ENCODE measurements at places on chromosomes 4 and X.

DNA sequence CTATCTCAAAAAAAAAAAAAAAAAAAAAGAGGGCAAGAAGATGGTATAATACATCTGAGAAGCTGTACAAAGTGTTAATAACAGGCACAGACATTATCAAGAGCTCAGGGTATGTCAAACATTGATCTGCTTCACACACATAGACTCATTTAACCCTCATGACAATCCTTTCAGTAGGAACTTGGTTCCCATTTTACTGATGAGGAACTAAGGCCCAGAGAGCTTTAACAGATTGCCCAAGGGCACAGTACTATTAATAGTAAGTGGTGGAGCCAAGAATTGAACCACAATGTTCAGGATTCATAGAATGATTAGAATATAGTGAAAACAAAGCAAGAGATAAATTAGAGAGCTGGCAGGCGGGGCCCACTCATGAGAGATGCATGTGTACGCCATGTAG lies 154.4 kb downstream of the EFHC2 start:
- DNase-seq = no peak

DNA sequence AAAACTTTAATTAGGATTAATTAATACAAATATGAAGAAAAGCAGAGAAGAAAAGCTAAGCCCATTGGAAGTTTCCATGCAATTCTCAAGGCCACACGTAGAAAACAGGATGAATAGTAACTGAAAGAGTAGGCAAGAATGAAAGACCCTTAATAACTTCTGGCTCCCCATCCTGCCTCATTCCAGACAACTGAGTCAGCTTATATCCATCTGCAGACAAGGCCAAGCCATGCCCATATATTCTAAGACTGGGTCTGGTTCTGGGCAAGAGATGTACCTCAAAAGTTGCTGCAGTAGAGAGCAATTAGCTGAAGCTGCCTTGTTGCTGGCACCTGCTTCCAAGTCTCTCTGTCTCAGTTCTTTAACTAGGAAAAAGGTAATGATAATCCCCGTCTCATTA lies 244.1 kb downstream of the GPC3 start:
- DNase-seq = no peak

DNA sequence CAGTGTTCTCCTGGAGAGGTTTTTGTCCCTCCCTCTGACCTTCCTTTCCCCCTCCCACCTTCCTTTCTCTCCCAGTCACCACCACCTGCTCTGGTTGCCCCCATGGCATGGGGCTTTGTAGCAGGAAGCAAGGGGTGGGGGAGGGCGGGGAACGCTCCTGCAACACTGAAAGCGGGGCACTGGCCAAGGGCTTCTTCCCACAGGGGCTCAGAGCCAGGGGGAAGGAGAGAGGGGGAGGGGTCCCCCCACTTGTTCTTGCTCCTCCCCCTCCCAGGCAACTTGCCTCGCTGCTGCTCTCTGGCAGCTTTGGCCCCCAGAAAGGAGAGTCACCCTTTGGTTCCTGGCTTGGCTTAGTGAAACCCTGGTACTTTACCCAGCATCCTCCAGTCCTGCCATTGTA lies 48.4 kb downstream of the BCORL1 start:
- no peak for DNase-seq

DNA sequence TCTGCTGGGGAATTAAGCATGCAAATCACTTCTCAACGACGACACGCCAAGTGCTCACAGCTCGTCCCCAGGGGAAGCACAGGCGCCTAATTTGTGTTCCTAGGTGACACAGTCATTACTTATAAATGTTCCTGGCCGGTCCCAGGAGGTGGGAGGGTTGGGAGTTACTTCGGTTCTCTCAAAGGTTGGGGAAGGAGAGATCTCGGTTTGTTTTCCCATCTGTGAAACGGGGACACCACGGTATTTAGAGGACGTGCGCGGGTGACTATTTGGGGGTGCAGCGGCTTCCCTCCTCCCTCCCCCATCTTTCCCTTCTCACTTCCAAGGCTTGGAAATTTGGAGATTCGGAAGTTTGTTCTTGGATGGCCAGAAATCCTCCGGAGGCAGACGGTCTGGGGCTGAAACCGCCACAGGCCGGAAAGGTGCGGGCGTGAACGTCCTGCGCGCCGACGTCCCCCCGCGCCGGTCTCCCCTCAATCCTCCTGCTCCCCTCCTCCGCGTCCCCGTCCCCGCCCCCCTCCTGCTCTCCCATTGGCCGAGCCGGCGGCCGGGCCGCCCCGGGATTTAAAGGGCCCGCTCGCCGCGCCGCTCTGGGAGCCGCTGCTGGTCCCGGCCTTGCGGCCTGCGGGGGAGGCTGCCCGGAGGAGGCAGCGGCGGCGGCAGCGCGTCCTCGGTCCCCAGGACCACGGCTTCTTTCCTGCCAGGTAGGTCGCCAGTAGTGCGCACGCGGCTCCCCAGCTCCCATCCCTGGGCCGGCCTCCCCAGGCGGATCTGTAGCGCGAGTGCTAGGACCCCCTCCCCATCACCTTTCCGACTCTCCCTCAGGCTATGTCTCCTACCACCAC lies at the start of gene PORCN:
PORCN (plus strand) TSS at position 593 of the 845 bp plus-strand sequence. CDS start 829 bp downstream, outside the sequence.
- DNase-seq = peak; percentile 67

DNA sequence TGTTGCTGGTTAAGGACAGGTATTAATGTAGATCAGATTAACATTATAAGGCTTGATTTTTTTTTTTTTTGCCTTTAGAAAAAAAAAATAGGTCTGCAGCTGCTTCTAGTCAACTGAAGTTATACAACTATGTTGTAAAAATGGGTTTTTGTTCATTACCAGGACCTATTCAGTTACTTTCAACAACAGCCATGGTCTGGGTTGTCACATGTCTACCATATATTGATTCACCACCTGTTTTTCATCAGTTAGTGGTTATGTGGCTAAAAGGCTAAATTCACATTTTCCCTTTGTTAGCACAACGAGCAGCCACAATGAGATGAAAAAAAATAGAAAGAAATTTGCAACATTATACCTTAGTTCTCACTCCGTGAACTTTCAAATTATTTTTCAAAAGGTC lies 45.5 kb downstream of the GLRB start:
- DNase-seq = no peak

DNA sequence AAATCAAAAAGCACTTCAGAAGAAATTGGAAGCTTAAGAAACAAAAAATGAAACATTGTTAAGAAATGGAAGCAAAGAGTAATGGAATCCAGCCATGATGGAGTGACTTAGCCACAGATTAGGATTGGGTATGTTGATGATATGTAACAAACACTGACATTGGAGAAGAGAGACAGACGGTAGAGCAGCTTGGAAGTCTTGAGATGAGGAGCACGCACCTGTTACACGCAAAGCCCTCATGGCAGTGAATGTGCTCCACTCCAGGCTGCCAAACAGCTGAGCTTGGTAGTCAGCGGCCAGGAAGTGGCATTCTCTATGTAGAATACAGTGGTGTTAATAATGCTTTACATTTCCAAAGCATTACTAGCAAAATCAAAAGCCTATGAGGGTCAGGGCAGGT lies 56.9 kb upstream of the GPRIN3 start:
- DNase-seq = no peak

- no peak for DNase-seq
Observed at GRCh38 chr4:16005676-16006075, 42.7 kb upstream of the FGFBP2 start.

All from activated effector memory CD4-positive, alpha-beta T cell treated with Interleukin-2 at 50 U/mL for 16 hours (primary cell).